Kidney tubule cell (primary cell): ENCODE measurements at places on chromosomes 7 and 10.
A peak's percentile ranks its signal among the peaks of the same experiment; 100 is the strongest.

DNA sequence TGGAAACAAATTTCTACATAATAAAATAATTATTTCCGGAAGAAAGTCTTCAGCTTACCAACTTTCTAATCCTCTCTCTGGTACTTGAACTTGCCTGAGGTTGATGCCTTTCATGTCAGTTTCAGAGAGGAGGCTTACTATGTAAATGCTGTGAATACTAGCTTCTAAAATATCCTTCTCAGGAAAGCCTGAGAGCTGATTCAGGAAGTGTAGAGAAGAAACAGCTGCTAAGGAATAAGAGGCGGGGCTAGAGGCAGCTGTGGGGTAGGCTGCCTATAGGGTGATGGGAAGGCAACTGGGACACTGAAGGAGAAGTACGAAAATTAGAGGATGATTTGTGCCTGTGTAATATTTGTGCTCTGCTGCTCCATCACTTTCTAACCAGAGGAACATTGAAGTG, 69.3 kb downstream of the AVL9 start:
- no peak for DNase-seq

DNA sequence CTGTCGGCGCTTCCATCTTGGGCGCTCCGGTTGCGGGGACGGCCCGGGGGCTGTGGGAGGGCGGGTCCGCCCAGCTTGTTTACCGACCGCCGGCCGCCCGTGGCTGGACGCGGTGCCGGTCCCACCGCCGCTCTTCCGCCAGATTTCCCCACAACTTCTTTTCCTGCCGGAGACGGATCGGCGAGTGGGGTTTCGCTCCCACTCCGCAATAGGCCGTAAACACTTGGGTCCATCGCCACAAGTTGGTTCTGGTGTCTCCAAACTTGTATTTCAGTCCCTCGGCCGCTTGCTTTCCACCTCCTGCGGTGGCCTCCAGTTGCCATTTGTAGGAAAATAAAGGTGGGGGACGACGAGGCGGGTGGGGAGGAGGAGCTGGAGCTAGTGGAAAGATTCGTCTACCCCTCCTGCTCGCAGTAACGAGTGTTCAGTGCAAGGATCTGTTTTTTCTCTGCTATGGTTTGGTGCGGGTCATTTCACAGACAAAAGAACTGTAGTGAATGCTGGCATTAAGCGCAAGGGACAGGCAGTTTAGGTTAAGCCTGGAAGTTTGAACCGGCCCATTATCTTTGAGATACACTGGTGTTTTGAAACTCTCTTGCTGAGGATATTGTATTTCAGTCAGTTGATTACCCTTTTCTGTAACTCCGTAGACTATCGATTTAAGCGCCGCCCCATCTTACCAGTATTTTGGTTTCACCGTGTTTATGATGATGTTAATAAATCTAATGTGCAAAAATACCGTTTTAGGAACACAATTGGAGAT, 24.3 kb upstream of the ZRANB1 start:
- DNase-seq = peak; percentile 55

DNA sequence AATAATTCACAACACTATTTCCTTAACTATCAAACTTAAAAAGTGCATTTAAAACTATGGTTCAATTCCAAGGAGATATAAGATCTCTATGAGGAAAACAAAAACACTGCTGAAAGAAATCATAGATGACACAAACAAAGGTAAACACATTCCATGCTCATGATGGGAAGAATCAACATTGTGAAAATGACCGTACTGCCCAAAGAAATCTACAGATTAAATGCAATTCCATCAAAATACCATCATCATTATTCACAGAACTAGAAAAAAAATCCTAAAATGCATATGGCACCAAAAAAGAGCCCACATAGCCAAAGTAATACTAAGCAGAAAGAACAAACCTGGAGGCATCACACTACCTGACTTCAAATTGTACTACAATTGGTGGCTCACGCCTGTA, 159.9 kb upstream of the EEPD1 start:
- DNase-seq = no peak

GRCh38 chr7:67406976-67407375, 410.3 kb downstream of the TYW1 start:
- DNase-seq = no peak

DNA sequence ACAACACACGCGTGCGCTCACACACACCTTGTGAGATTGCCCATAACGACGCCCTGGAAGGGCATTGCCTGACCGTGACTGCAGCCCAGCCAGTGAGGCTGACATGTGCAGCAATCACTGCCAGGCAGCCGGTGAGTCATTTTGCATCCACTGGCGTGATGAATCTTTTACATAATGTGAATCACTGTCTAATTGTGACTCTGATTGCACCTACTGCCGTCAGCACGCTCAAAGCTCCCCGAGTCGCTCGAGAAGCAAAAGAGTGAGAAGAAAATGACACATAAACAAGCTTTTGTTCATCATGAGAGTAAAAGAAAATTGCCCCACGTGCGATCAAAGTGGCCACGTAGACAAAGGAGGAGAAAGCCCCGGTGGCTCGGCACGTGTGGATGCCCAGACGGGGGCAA, 117.4 kb upstream of the PFKP start:
- peak; percentile 76 for DNase-seq

DNA sequence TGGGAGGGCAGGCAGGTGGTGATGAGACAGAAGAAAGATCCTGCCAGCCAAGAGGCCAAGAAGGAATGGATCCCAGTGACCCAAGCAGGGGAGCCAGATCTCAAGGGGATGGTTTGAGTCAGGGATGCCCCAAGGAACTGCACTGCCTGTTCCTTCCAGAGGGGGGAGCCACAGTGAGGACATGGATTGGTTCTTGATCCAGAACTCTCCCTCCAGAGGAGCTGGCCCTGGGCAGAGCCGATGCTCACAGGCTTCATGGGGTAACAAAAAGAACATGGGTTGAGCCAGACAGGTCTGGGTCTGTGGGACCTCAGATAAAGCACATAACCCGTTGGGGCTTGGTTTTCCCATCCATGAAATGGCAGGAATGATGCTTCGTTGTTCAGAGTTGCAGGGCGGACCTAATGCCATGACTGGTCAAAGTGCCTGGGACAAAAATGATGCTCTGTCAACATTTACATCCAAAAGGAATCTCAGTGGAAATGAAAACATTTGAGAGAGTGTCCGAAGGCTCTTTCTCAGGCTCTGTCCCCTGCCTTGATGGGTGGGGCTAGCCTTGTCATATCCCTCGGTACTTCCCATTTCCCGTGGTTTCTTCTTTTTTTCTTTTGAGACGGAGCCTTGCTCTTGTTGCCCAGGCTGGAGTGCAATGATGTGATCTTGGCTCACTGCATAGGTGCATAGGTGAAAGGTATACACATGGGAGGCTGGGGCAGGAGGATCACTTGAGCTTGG, 4.7 kb upstream of the DENND2A start:
- no peak for DNase-seq

- DNase-seq = no peak
Observed at GRCh38 chr10:110867807-110868465, 3.8 kb upstream of the PDCD4 start.

- peak; percentile 98 for DNase-seq
Observed at GRCh38 chr10:126397640-126398382, 9.5 kb upstream of the ADAM12 start.

- peak; percentile 56 for DNase-seq
Observed at GRCh38 chr10:87656431-87657072, 3.1 kb upstream of the PAPSS2 start.

DNA sequence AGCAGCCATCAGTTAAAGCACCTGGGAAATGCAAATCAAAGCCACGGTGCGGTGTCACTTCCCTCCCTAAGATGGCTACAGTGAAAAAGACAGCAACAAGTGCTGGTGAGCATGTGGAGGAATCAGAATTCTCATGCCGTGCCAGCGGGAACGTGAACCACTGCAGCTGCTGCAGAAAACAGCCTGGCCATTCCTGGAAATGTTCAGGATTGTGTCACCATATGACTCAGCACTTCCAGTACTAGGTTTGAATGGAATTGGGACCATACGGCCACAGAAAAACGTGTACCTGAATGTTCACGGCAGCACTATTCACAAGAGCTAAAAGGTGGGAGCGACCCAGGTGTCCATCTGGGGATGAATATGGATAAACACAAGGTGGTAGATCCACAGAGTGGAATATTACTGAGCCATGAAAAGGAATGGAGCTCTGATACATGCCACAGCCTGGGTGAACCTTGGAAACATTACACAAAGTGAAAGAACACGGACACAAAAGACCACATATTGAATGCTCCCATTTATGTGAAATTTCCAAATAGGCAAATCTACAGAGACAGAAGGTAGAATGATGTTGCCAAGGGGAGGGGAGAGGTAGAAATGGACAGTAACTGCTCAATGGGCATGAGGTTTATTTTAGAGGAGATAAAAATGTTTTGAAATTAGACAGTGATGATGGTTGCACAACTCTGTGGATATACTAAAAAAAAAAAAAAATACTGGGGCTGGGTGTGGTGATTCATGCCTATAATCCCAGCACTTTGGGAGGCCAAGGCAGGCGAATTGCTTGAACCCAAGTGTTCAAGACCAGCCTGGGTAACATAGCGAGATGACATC, 61.6 kb downstream of the MICALL2 start:
- peak; percentile 20 for DNase-seq

- peak; percentile 53 for DNase-seq
Observed at GRCh38 chr10:23439961-23440889, 1.4 kb downstream of the OTUD1 start.

GRCh38 chr7:119007236-119007635, 782.7 kb downstream of the ANKRD7 start:
- no peak for DNase-seq

DNA sequence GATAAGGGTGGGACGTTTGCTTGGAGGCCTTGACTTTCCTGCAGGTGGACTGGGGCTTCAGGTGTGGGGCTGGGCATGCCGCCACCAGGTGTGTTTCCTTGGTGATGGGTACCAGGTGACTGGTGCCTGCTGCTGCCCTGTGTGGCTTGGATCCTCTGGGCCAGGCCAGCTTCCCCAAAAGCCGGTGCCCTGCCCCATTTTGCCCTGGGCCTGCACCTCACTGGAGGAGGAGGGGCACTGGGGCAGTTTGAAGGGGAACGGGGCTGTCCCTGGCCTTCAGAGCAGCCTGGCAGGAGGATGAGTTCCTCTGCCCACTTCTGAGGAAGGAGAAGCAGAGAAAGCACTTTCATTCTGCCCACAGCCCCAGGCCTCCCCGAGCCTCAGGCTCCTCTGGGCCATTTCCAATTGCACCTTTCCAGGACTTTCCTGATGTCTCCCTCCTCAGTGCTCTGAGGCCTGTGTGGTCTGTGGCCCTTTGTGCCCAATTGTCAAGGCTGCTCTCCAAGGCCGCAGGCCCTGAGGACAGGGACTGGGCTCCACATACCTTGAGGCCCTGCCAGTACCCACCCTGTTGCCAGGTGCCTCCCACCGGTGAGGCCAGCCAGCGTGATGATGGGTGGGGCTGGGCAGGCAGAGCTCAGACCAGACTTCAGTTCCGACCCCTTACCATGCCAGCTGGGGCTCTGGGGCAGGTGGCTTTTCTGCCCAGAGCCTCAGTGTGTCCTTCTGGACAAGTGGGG, 25.3 kb upstream of the SMARCD3 start:
- DNase-seq = no peak

DNA sequence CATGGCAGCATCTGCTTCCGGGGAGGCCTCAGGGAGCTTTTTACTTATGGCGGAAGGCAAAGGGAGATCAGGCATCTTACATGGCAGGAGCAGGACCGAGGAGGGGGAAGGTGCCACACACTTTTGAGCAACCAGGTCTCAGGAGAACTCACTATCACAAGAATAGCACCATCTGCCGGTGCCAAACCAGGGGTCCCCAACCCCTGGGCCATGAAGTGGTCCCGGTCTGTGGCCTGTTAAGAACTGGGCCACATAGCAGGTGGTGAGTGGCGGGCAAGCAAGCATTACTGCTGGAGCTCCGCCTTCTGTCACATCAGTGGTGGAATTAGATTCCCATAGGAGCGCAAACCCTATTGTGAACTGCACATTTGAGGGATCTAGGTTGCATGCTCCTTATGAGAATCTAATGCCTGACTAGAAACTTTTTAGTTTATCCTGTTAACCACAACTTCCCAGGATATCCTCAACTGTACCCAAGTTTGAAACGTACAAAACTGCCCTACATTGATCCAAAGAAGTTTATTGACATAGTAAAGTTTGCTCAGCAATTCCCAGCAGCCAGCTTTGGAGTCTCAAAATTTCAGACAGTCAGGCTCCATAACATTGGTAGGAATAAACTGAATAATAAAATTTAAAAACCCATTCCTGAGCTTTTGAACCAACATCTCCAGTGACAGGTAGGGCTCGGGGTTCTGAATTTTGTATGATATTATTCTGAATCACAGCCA, 228.4 kb upstream of the TAC1 start:
- DNase-seq = no peak

DNA sequence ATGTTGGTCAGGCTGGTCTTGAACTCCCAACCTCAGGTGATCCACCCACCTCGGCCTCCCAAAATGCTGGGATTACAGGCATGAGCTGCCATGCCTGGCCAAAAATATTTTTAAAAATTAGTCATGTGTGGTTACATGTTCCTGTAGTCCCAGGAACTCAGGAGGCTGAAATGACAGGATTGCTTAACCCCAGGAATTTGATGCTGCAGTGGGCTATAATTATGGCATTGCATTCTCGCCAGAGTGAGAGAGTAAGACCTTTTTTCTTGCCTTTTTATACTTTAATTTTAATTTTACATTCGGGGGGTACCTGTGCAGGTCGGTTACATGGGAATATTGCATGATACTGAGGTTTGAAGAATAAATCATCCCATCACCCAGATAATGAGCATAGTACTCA, 86.6 kb upstream of the ZNF92 start:
- peak; percentile 14 for DNase-seq

GRCh38 chr10:22581461-22581860, 132.9 kb downstream of the PIP4K2A start:
- DNase-seq = no peak

DNA sequence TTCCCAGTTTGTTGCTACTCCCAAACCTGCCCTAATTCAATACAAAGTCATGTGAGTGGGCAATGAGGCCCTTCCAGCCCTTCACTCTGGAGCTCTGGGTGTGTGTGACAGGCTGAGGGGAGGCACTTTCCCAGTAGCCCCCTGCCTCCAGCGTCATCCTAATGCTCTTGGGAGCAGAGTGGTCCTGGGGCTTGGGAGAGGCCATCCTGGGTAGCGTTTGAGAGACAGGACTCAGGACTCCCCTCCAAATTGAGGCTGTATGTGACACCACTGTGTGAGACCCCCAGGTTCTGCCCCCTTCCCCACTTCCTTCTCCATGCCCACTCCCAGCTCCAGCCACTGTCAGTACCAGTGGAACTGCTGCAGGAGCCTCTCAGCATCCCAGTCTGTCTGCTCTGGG, 6.5 kb upstream of the CRYGN start:
- no peak for DNase-seq

GRCh38 chr7:69190763-69191162, 407.5 kb upstream of the AUTS2 start:
- no peak for DNase-seq

- no peak for DNase-seq
Observed at GRCh38 chr7:31850066-31850465, 163.1 kb downstream of the PPP1R17 start.

- no peak for DNase-seq
Observed at GRCh38 chr10:50522908-50523307, 100.8 kb downstream of the SGMS1 start.

- no peak for DNase-seq
Observed at GRCh38 chr10:113557903-113558321, 5.1 kb downstream of the HABP2 start.

- no peak for DNase-seq
Observed at GRCh38 chr7:134371536-134371935, 54.8 kb upstream of the SLC35B4 start.
